ENCODE measurements at places on chromosomes 2 and 18. TPM values are rescaled to one million over a fixed set of nuclear protein-coding genes. Genes with fewer than 3 reads are reported as not detected.

DNA sequence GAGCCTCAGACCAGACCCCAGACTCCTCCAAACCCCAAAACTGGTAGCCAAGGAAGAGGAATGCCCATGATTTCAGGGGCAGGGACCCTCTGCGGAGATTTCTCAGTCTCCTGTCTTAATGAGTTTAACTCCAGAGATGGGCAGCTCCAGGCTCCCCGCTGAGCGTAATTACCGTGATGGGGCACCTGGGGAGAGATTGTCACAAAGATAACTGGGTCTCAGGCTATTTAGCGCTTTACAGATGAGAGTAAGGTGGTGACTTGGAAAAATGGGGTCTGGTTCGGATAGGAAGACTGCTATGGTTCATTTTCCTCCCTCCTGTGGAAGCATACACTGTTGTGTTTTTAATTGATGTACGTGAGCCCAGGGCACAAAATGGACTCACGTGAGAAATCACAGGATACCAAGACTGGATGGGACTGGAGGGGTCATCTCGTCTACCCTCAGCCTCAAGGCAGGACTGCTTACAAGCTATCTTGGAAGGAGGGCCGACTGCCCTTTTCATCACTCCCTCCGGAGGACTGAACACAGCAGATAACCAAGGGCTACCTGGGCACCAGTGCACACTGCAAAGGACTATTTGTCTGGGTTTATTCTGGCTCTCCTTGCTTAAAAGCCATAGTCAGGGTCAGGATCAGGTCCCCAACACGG lies 427.8 kb downstream of the ZNF521 start:
- DNase-seq, result no peak

DNA sequence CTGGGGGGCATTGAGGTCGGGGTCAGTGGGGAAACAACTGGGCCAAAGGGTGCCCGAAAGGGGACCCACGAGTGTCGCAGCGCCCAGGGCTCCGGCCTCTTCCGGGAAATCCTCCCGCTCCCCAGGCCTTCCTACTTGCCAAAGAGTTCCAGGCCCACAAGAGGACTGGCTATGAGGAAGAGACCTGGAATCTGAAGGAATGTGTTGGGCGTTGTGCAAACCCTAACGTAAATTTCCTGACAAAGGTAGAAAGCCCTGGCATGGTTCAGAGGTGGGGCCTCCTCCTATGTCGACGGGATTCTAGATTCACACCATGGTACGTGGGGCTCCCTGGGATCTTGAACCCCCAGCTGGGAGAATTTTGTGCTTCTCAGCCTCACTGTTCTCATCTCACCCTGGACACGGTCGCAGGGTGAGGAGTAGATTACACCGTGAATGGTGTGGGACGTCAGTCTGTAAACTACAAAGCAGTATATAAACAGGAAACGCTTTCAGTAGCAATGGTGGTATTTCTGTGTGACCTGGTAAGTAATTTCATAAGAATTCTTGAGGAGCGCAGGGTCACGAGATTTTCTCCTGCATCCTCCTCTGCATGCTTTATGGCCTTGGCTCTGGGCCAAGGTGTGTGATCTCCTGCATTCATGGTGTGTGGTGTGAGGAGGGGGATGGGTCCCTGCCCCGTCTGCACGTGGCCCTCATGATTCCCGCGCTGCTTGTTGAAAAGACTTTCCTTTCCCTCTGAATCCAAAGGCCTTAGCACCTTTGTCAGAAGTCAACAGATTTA lies 868 bp downstream of the HSBP1L1 start:
- peak; percentile 26 for DNase-seq

- no peak for DNase-seq
These were observed 842 bp downstream of the PAX3 start for GRCh38 chr2:222298001-222298310.

The SERPINB11 gene
- polyA plus RNA-seq, result not detected

DNA sequence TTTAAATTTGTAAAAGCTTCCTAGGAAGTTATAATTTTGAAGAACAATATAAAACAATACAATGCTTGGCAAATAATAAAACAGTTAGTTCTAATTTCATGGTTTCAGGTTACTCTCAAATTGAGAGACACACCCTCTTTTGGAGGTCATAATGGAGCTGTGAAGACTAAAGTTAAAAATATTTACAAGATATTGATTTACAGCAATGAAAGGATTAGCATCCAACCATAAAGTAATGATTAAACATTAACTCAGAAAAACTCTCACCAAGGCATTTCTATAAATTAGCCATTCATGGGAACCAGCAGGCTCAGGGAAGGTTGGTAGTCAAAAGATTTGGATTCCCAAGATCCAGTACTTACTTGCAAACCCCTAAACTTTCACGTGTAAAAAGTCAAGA lies 6.4 kb downstream of the DPP4 start:
- DNase-seq, result no peak

- DNase-seq, result no peak
These were observed 1.4 kb upstream of the MALT1 start for GRCh38 chr18:58669731-58670378.
